ENCODE measurements at places on chromosomes 2 and 18.
A peak's percentile ranks its signal among the peaks of the same experiment; 100 is the strongest.

- DNase-seq: peak; percentile 94
Measured at GRCh38 chr18:58671111-58671631, at the start of gene MALT1. TSS of gene MALT1 (plus strand) at chr18:58671465. CDS start at chr18:58671644, 179 bp downstream.

GRCh38 chr2:211251016-211251415 lies 694.6 kb downstream of the CPS1 start:
- no peak for DNase-seq

DNA sequence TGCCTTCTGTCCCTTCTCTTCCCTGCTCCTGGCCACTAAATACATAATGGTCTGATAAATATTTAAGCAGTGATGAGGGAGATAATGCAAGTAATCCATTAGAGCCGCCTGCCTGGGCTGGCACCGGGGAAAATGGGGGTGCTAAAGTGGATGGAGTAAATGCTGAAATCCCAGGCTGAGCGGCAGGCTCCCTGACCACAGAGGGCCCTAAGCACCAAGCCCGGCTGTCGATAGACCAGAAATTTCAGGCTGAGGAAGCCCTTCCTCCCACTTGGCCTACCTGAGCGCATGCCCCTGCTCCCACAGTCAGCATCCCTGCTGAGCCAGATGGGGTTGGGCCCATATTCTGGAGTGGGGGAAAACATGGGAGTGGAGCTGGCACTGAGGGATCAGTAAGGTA lies 197.5 kb upstream of the SKOR2 start:
- no peak for DNase-seq

DNA sequence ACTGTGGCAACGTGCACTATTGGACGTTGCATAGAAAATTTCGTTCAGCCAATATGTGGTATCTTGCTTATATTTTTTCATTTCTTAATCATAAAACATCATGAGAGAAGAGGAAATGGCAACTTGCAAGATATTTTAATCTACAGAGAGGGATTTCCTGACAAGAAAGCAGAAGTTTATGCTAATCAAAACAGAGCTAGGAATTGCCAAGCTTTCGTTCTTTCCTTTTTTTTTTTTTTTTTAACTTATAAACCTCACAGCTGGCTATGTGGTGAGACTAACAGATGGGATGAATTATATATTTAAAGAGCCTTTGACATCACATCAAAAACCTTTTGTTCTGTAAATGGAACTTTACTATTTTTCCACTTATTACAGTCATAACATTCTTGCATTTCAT lies 1136.9 kb upstream of the TMEFF2 start:
- DNase-seq: no peak

DNA sequence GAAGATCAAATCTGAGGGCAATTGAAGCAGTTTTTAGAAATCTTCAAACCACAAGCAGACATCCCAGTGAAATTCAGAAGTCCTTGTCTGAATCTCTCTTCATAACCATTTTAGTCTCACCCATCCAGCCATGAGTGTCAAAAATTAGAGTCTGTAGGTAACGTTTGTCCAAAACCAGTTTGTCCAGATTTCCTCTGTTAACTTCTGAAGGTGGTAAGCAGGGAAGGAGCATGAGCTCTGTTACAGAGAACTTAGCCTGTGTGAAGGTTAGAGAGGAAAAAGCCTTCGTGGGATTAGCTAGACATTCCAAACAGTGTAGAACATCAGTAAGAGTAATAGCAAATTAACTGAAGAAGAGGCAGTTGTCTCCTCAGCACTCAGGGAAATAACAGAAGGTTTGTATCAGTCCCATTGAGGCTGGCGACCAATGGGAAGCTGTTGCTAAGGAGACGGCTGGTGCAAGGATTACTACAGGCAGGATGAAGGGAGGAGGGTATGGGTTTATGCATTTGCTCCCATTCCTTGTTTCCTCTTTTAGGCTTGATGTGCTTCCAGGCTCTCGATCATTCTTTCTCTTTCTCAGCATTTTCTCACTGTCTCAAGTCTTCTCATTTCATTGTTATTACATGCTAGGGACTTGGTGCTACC lies 8.7 kb upstream of the GPR155 start:
- DNase-seq: no peak

GRCh38 chr18:22040533-22040932 lies 128.9 kb upstream of the GATA6 start:
- no peak for DNase-seq

DNA sequence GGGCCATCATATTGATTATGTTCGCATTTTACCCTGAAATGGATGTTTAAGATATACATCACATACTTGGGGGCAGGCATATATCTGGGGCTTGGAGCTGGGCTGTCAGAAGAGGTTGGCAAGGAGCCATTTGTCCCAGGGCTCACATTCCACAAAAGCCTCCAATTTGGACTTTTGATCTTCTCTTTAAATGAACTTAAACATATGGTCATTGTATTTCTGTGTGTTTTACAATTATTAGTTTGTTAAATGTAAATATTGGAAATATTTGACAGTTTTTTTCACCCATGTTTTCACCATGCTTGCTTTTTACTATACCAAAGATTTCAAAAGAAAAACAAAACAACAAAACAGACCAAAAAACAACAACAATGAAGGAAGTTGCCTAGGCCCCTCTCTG lies 165.8 kb upstream of the MEIS1 start:
- no peak for DNase-seq

DNA sequence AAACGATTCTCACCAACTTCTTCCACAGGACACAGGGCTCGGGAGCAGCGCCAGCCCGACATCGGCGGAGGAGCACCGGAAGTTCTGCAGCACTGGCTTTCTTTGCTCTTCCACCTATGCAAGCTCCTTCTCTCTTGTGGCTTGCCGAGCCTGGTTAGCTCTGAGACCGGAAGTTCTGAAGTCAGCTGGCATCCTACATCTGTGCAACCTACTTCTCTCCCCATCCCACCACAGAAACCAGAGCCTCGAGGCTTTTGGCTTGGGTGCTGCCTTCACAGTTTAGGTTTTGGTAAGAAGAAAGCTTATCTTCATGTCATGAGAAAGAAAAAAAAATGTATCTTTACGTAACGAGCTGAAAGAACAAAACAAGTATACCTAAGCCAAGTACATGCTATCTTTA lies 111.7 kb downstream of the ANKRD44 start:
- no peak for DNase-seq

DNA sequence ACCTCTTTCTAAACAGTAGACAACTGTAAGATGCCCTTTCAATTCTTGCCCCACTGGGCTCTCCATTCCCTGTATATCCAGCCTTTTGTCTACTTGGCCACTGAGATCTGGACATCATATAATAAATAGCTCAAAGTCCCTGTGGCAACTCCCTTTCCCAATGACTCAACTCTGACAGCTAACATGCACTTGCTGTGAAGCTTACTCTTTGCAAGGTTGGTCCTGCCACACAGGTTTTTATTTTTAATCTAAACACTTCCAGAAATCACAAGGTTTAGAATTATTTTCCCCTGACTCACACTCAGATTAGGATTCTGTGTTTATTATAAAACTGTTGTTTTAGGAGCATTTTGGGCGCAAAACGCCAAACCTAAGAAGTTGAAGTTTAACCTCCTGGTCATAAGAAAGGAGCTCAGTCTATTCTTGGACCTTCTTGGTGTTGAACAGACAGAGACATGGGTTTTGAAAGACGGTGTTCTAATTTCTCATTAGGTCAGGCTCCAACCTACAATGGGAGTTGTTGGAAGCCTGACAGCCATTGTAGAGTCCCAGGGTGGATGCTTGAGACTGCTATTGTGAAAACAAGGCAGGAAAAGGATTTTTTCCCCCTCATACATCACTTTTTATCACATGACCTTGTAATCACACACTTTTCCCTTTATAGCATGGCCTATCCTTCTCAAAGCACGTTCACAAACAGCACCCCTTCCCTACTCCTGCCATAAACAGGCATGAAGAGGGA lies 124.7 kb upstream of the SERPINE2 start:
- no peak for DNase-seq

DNA sequence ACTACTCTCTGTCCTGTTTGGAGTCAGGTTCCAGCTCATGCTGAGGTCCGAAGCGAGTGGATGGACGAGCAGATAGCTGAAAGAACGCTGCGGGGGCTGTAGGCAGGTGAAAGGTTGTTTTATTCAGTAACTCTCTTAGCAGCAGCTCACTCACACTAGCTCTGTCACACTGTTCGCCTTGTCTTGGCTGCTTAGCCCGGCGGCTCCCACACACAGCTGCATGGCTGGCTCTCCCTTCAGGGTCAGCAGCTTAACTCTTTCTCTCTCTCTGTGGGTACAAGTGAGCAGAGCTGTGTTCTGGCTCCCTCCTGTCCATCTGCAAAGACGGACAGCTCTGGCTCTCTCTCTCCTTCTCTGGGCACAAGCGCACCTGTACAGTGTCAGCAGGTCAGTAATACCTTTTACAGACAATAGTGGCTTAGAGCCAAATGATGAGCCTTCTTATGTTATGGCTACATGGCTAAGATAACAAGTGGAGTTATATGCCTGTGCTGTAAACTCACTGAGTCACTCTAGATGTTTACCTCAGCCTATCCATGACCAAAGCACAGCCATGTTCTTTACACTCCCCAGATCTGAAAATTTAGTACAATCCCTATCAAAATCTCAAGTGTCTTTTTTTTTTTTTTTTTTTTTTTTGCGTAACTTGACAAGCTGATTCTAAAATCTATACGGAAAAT lies 149.3 kb downstream of the GALNT1 start:
- no peak for DNase-seq

GRCh38 chr2:83072767-83073166 lies 1386.3 kb downstream of the SUCLG1 start:
- DNase-seq: no peak

DNA sequence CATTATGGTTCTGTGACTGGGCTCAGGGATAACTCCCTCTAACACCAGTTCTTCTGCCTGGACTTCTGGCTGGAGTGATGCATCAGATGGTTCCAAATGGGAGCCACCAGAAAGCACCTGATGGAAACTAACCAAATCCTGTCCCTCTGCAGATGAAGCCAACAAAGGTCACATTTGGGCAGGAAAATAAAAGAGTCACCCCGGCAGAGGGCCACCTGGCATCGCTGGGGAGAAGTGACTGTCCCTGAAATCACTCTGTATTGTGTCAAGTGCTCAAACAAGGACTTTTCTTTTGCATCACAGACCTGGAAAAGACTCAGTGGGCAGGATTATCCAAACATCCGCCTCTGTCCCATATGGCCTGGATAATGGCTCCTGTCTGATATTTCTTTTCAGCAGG lies 47.5 kb downstream of the DNER start:
- DNase-seq: no peak

DNA sequence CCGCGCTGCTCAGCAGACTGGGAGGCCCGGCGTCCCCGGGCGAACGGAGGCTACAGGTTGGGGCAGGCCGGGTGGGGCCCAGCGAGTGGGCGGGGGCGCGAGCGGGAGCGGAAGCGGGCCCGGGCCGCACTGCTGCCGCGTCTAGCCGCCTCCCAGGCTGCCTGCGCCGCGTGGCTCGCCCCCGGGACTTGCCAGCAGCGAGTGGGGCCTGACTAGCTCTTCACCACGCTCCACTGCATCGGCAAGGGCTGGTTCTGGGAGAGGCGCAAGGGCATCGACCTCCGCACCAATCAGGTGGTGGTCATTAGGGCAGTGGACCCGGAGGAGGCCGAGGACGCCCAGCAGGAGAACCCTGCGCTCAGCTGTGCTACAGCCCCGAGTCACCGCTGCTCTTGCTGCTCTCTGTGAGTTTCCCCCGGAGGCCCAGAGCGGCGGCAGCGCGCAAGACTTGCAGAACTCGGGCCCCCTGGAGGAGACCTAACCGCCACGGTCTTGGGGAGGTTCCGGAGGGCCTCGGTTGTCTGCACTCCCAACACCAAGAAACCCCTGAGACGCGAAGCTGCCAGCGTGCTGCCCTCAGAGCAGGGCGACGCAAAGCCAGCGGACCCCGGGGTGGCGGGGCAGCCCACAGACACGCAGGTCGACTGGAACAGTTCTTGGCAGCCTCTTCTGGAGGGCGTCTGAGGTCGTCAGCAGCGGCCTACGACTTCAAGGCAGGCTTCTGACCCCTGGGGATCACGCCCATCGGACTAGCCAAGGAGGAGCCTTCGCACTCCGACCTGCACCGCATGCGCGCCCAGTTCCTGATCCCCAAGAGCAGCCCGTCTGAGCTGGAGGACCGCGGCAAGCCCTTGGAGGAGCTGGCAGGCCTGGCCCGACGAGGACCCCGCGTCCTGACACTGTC lies 27.2 kb upstream of the PTPN2 start:
- no peak for DNase-seq

- DNase-seq: no peak
Measured at GRCh38 chr2:225458431-225459117, 59.1 kb downstream of the NYAP2 start.

All from NCI-H2107 (cell line).